ENCODE measurements at places on chromosomes 7 and 10.

- DNase-seq = no peak
Measured at GRCh38 chr7:65449505-65449852, 75.8 kb downstream of the ZNF92 start.

DNA sequence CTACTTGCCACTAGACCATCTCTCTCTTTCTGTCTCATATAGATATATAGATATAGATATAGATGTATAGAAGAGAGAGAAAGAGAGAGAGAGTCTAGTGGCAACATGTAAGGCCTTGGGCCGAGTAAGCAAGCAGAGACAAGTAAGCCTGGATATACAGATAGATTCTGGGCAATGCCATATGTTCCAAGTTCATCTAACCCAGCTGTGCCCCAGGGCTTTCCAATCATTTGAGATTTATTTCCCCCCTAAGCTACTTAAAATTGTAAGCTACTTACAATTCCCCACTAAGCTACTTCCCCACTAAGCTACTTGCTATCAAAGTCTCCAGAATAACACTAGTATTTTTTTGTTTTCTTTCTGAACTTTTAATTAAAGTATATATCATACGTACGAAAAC is 1094.1 kb downstream of the DNAJB9 start:
- no peak for DNase-seq

GRCh38 chr10:122393288-122393687 is 18.8 kb downstream of the PLEKHA1 start:
- no peak for DNase-seq

DNA sequence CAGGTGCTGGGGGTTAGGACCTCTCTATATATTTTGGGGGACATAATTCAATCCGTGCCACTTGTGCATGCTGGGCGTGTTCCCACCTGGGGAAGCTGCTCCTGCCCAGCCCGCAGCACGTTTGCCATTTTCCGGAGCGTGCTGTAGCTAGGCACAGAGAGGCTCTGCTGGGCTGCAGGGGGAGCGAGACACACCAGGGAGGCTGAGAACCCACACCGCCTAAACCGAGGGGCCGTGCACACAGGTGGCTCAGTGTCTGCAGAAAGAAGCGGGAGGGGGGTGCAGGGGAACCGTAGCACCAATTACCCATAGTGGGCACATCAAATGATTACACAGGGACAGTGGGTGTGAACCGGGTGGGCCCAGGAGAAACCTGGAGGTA is 27.0 kb downstream of the PRKAG2 start:
- DNase-seq = no peak

All from NCI-H187 treated with DMSO at 0.1 percent for 48 hours (cell line).